Left ventricle myocardium superior (tissue), 1 donor: ENCODE measurements at places on chromosomes 4 and X. TPM values are rescaled to one million over a fixed set of nuclear protein-coding genes. Genes with fewer than 3 reads are reported as not detected.

ENOPH1 gene
- total RNA-seq = 14.5 TPM

DNA sequence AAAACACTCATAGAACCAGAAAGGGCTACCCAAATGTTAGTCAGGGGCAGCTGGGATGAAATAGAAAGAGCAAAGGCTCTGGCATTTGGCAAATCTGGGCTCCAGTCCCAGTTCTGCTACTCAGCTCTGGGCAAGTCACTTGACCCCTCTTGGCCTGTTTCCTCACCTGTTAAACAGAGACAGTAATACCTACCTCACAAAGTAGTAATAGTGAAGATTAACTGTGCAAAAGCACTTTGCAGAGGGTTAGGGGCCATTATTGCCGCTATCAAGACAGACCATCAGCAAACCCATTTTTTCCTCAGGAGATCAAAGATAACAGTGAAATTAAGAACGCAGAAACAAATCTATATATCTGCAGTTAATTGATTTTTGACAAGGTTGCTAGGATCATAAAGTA is 20.6 kb downstream of the ZBTB33 start:
- DNase-seq = no peak

- no peak for DNase-seq
These were observed 1.5 kb downstream of the SPANXN4 start for GRCh38 chrX:143027275-143027674.

- DNase-seq = no peak
These were observed 122.1 kb downstream of the GABRA2 start for GRCh38 chr4:46267866-46268265.

DNA sequence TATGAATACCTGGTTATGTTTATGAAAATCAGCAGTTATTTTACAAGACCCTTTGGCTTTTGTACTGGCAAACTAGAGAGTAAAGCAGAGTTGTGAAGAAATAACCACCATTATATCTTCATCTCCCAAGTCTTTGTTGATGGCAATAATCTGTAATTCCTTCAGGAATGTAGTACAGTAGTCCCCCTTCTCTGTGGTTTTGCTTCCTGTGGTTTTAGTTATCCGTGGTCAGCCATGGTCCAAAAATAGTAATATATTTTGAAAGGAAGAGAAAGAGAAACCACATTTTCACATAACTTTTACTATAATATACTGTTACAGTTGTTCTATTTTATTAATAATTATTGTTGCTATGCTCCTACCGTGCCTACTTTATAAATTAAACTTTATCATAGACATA is 27.8 kb downstream of the BANK1 start:
- DNase-seq = no peak

DNA sequence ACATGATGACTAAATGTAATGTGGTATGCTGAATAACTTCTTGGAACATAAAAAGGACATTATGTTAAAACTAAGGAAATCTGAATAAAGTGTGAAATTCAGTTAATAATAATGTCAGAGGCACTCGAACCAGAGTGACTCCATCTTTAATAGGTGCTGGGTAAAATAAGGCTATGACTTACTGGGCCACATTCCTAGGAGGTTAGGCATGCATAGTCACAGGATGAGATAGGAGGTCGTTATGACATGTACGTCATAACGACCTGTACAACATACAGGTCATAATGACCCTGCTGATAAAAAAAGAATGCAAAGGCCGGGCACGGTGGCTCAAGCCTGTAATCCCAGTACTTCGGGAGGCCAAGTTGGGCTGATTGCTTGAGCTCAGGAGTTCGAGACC is 28.9 kb upstream of the OPHN1 start:
- DNase-seq = no peak

- no peak for DNase-seq
These were observed 775 bp upstream of the YIPF6 start for GRCh38 chrX:68498044-68498507.

GRCh38 chrX:103157496-103158316 is 57.2 kb upstream of the BEX4 start:
- no peak for DNase-seq

STK32B gene
- total RNA-seq = 1.4 TPM

- DNase-seq = no peak
These were observed 1250.1 kb downstream of the NLGN4X start for GRCh38 chrX:4978613-4979012.

CSAG3 gene
- not detected for total RNA-seq

DNA sequence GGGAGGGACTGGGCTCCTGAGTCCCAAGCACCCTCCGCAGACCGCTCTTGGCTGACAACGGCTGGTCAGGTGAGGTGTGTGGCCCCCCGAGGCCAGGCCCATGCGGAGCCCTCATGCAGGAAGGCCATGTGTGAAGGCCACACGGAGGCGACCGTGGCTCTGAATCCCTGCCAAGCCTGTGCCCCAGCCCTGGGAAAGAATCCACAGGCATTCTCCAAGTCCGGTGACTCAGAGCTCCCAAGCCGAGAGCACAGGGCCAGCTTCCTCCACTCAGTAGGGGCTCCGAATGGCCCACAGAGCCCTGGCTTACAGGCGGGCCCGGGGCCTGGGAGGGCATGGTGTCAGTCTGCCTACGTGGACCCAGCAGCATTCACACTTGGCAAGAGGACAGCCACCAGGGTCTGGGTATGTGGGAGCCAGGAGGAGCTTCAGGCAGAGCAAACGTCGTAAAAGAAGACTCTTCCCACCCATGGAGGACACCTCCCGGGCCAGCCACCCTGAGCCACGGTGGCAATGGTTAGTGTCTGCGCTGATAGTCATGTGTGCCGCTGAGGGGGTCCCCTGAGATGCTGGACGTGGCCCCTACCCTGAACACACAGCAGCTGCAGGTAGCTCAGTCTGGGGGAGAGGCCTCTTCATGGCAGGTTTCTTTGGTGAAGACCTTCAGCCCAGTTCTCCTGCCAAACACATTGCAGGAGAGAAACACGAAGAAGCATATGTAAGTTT is 105.7 kb downstream of the PSAPL1 start:
- DNase-seq = peak; percentile 78

ERAS gene
- not detected for total RNA-seq

DNA sequence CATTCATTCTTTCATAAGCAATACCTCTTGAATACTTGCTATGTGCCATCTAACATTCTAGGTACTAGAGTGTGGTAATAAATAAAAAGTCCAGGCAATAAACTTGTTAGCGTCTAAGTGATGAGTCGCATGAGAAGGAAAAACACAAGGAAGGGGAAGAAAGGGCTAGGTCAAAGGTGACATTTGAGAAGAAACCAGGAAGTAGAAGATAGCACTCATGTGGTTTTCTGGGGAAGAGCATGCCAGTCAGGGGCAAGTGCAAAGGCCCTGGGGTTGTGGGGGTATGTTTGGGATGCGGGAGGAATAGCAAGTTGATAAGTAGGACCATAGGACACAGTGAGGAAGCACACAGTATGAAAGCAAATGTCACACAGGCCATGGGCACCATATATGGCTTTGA is 157.0 kb downstream of the TSPAN5 start:
- no peak for DNase-seq

MAGEA3 gene
- not detected for total RNA-seq

- no peak for DNase-seq
These were observed 42.9 kb downstream of the AFF1 start for GRCh38 chr4:86977621-86978184.

DNA sequence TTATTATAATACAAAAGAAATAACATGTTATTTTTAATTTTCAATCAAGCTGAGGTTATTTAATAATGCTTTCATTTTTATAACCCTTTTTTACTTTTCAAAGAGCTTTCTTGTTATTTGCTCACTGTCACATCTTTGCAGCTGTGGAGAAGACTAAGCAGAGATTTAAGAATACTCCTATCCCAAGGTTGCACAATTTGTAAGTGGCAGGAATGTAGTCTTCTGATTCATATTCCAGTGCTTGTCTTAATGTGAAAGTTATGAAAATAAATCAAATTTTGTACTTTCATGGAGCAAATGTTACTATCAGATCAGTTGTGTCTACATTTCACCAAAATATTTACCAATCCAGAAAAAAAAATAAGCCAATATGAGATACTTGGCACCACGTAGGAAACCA is 86.6 kb downstream of the DDIT4L start:
- no peak for DNase-seq

LARP1B gene
- 15.9 TPM for total RNA-seq

DNA sequence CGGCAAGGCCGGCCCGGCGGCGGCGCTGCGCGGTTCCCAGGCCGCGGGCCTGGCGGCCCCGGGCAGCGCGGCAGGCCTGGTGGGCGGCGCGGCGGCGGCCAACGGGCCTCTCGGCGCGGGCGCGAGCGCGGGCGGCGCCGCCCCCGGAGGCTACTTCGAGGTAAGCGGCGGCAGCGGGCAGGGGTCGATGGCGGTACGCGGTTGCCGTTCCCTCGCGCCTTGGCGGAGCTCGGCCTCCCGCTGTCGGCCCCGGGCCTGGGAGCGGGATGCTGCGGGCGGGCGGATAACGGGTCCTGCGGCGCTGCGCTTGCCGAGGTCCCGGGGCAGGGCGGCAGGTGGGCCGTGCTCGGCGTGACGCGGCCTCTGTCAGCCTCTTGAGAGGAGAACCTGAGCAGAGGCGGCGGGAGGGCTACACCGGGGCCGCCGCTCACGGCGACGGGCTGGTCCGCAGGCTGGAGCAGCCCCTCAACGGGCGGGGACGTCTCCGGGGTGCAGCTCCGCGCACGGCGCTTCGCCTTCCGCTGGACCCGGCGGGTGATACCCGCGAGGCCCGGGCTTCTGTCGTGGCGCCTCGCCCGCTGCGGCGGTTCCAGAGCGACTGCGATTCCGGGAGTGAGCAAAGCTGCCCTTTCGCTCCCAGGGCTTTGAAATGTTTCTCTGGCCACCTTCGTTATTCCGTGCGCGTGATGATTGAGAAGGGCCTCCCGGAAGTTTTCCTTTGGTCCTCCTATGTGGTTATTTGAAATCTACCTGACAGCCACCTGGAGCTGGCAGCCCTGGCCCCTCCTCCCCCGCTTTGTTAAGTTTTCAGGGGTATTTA is 774 bp downstream of the FAM193A start:
- peak; percentile 68 for DNase-seq

DNA sequence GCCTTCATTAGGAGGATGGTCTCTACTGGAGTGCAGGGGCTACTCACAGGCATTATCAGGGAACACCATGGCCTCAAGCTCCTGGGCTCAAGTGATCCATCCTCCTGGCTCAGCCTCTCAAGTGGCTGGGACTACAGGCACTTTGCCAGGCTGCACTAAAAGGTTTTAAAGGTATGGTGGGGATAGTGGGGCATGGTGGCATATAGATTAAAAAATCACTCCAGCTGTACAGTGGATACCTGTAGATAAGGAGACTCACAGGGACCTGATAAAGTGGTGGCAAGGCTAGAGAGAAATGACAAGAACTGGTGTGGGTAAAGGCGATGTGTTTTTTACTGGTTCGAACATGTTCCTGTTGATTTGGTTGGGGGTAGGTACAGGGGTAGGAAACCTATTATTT is 5.9 kb downstream of the ZAR1 start:
- no peak for DNase-seq

- no peak for DNase-seq
These were observed 723.9 kb downstream of the SH3BGRL start for GRCh38 chrX:81925812-81926211.

RHOXF1 gene
- total RNA-seq = not detected

DNA sequence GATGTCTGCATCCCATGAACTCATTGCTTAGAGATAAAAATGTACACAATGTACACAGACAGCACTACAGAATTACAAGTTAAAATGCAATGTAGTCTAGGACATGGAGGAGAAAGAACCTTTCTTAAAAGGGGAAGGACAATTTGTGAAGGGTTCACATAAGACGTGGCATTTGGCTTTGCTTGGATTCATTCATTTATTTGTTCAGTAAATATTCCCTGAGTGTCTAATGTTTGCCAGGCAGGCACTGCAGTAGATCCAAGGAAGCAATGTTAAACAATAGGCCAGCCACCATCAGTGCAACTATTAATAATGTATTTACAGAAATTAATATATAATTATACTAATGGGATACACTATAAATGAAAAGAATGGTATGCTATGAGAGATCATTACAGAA is 94.4 kb downstream of the GRIA2 start:
- no peak for DNase-seq

DNA sequence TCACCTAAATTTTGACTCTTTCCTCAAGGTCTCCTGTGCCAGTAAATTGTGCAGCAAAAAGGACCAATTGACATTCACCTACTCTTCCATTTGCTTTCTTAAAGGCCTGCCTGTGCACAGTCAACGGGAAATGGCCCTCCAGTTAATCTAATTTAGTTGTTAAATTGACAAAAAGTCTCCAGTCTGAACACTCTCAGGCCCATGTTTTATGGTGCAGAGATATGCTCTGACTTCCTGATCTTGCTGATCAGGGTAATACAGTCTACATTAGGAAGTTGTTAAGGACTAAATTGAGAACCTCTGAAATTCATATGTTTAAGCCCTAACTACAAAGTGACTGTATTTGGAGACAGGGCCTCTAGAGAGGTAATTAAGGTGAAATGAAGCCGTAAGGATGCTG is 133.6 kb upstream of the IL15 start:
- no peak for DNase-seq

DNA sequence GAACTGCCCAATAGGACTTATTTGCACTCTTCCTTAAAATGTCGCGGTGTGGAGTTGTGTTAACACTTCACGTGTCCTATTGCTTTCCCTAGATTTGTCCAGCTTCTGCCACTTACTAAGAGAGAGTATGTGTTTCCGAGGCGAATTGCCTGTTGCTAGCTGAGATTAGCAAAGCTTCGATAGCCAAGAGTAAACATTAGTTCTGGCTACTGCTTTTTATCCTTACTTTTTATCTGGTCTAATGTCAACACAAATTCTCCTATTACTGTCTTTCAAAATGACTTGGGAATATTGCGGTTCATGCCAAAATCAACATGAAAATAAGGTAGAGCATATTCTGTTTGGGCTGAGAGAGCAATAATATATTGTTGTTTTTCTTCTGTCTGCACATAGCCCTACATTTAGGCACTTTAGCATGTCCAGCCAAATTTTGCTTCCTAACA is 90.4 kb upstream of the VEGFC start:
- DNase-seq = no peak

- DNase-seq = no peak
These were observed 101.7 kb upstream of the KLF8 start for GRCh38 chrX:56130436-56130835.

DNA sequence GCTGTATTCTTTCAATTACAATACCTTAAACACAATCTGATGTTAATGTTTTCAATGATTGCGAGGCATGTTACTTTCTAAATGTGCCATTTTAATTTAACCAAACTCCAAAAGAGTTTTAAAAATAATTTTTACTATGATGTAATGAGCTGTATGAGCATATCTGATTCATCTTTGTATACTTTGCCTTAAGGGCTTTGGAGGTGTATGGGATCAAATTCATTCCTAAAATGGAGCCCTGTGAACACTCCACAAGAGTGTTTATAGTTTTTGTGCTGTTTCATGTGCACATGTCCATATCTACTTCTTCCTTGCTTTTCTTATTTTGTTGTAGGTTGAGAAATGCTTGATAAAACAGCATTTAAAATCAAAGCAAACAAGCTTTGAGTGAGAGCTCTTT is 82.4 kb downstream of the ATP10D start:
- no peak for DNase-seq
